ENCODE measurements at places on chromosomes 11 and 22.

- DNase-seq, result no peak
These were observed 2.3 kb downstream of the THAP7 start for GRCh38 chr22:20999350-21000206.

DNA sequence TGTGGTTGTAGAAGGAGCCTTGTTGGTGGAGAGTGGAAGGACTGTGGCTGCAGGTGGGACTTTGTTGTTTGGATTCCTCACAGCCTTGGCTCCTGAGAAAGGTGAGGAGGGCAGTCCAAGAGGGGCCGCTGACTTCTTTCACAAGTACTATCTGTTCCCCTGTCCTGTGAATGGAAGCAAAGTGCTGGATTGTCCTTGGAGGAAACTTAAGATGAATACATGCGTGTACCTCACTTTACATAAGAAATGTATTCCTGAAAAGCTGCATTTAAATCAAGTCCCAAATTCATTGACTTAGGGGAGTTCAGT is 2.4 kb downstream of the FUT4 start:
- DNase-seq, result no peak

DNA sequence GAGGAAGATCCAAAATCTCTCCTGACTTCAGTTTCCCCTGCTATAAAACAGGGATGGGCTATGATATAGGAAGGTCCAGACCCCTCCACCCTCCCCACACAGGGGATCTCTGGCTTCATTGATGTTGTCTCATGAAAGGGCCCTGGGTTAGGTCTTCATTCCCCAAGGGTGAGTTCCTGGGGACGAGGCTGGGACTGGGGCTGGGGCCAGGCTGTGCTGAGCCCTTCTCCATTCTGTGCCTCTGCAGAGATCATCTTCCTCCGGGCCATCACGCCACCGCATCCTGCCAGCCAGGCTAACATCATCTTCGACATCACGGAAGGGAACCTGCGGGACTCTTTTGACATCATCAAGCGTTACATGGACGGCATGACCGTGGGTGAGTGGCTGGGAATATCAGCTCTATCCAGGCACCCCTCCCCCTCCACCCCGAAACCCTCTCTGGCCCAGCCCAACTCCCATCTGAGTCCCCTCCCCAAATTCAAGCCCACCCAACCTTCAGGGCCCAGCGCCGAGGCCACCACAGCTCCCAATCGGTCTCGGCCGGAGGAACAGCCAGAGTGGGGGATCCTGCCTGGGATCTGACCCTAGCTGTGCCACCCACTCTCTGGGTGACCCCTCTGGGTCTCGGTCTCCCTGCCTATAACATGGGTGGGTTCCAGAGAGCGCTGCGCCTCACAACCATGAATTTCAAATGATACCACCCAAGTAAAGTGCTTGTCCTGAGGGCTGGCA is 74.2 kb downstream of the FBLN1 start:
- no peak for DNase-seq

DNA sequence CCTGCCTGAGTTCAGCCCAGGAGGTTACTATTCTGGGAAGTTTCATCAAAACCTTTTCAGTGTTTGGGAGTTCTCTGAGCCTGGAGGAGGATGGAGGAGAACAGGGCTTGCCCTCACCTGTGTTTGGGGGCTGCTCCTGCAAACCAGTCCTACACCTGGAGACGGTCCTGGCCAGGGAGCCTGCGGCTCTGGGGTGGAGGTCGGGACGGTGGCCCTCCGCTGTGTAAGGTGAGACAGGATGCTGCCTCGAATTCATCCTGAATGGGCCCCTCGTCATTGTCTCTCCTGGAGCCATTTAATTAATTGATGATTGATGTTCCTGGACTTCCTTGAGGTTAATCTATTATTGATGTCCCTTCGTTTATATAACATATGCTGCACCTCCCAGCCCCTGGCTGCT is 6.3 kb downstream of the DAGLA start:
- DNase-seq, result no peak

DNA sequence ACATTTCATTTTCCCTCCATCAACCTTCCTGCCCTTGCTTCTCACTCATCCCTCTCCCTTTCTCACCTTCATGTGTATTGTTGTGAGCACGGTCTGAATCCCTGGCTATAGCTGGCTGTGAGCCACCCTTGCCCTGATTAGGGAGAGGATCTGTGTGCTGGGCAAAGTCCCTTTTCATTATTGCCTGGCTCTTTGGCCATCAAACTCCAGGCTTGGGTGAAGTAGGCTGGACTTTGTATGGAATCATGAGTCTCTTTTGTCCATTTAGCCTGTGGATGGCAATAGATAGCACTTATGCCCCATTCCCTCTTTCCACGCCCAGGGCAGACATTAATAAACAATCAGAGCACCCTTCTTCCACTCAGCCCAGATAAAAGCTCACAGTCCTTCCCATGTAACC is 6.7 kb downstream of the MYO18B start:
- DNase-seq, result no peak

GRCh38 chr11:60343094-60343704 is 16.1 kb downstream of the MS4A6E start:
- no peak for DNase-seq

DNA sequence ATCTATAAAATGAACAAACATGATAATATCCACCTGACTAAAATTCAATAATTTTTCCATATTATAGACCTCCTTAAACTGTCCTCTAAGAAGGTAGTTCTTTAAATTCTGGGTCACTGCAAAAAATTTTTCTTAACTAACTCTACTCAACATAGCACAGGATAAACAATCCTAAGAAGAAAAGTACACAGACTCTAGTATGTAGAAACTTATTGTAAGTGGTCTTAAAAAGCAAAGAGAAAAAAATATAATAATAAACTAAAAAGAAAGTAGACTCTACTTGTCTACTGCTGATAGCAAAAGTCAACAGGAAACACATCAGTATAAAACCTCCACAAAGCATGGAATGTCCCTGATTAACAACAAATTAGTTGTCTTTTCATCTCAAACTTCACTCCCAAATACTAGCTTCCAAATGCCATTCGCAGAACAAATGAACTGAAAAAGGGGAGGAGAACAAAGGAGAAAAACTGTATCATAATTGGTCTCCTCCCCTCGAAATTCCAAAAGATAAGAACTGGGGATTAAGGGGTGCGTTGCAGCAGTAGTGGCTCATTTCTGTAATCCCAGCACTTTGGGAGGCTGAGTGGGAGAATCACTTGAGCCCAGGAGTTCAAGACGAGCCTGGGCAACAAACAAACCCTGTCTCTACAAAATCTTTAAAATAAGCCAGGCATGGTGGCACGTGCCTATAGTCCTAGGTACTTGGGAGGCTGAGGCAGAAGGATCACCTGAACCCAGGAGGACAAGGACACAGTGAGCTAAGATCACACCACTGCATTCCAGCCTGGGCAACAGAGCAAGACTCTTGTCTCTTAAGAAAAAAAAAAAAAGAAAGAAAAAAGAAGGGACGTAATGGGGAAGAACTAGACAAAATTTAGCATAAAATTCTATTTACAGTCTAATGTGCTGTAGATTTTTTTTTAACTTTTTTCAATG is 6.5 kb downstream of the FCHSD2 start:
- no peak for DNase-seq

DNA sequence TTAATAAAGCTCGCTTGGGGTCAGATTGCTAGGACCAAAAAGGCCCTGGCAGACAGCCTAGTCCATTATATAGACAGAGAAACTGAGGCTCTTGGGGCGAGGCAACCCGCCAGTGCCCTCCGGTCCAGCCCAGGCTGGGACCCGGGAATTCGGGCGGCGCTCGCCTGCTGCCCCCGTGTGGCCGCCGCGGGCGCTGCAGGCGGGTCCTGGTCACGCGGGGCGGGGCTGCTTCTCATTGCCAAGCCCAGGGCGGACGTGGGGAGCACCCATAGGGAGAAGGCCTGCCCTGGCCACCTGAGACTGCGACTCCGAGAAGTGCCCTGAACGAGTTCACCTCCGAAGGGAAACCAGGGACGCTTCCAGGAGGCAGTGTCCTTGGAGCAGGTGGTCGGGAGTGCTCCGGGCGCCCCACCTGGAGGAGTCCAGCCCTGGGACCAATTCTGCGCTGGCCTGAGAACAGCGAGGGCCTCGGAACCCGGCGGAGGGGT is 36.0 kb upstream of the CSNK1E start:
- DNase-seq, result peak; percentile 63

DNA sequence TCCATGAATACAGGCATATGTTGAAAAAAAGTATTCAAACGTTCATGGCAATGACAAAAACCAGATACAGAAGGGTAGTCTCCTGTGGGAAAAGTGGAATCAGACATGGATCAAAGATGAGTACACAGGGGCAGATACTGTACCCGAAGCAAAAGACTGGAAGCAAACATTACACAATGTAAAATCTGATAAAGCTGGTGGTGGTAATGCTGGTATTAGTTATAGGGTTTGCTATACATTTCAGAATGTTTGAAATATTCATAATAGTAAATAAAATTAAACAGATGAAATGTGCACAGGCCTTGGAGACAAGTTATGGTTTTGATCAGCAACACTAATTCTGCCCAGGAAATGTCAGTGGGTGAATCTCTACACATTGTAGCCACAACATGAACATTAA is 607.6 kb downstream of the SOX6 start:
- no peak for DNase-seq

- DNase-seq, result no peak
These were observed 39.9 kb downstream of the PPP2R1B start for GRCh38 chr11:111726301-111726713.
